ENCODE measurements at places on chromosomes 5 and 9.

- DNase-seq = no peak
Observed at GRCh38 chr5:2536632-2537377, 214.7 kb downstream of the IRX2 start.

GRCh38 chr9:122005597-122005996, 87.5 kb downstream of the TTLL11 start:
- DNase-seq = no peak

GRCh38 chr5:88734191-88734640, 148.8 kb downstream of the MEF2C start:
- no peak for DNase-seq

GRCh38 chr9:36306471-36307306, 48.4 kb upstream of the GNE start:
- DNase-seq = no peak

DNA sequence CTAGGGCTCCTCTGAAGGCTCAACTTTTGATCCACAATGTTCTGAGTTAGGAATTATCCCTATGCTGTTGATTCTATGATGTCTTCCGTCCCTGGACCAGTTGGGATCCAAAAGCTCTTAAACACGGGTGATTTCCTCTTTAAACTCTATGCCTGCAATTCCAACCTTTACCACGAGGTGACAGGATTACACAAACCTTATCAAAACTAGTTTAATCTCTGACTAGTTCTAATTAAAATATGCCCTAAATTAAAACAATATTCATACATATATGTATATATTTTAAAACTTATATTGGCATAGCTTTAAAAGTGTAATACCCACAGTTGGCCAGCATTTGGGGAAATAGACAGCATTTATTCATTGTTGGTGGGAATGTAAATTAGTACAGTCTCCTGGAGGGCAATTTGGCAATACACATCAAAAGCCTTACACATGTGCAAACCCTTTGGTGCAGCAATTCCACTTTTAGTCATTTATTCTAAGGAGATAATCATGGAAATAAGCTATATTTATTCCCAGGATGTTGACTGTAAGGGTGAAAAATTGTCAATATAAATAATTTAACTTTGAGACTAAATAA, 51.6 kb upstream of the PHYKPL start:
- no peak for DNase-seq

GRCh38 chr5:13987843-13988464, 43.5 kb upstream of the DNAH5 start:
- no peak for DNase-seq

GRCh38 chr9:65458465-65458864, 173.5 kb upstream of the FOXD4L5 start:
- DNase-seq = no peak

- no peak for DNase-seq
Observed at GRCh38 chr9:136896027-136896426, 9.7 kb downstream of the TRAF2 start.

DNA sequence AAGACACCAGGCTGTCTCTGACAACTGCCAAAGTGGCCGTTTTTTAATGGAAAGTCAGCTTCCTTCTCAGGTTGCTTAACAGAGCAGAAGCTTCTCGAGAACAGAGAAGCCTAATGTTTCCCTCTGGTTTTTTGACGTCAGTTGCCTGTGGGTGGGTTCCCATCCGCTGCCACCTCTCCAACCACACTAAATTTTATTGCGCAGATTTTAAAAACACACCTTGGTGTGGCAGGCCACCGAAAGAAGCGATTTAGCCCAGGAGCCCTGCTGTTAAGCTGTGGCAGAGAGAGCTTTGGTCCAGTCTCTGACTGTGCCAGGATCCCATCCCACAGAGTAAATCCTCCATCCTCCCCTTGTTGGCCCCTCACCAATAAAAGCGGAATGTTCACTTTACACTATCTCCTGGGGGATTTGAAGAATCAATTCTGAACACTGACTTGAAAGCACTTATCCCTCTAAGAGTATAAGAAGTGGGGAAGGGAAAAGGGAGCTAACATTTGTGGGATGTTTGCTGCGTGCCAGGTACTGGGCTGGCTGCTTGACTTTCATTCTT, 181.6 kb downstream of the AOPEP start:
- no peak for DNase-seq

DNA sequence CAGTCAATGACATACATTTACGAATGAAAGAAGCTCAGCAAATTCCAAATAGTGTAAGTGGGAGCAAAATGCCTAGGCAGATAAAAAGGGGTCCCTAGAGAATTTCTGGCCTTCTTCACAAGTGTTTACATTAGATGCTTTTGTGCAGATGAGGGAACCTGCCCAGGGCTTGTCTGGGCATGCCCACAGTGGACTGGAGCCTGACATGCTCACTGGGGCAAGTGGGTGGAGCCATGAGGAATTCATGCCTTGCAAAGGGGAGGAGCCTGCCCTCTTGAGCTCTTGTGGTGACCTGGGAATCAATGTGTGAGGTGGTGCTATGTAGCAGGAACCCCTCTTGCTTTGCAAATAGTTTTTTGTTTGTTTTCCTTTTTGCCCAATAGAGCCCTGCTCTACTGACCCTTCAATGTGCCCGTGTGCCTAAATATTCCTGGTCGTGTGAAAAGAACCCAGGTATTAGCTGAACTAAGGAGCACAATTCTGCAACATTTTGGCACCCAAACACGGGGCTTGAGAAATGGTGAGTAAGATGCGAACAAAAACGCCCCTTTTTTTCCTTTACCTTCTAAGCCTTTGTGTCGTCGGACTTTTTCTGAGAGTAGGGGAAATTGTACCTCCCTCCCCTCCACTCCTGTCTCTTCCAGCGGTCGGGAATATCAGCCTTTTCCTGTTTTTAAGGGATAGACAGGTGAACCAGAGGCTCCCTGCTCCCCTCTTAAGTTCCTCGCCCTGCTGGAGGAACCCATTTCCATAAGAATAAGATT, 433.8 kb upstream of the CDH9 start:
- DNase-seq = no peak
